ENCODE measurements at places on chromosomes 1 and 21.
A peak's percentile ranks its signal among the peaks of the same experiment; 100 is the strongest.

- no peak for DNase-seq
These were observed 468 bp upstream of the MX1 start for GRCh38 chr21:41425588-41425953.

- no peak for DNase-seq
These were observed 94.0 kb downstream of the CLIC6 start for GRCh38 chr21:34762786-34763185.

GRCh38 chr1:13699510-13699909 is 478 bp upstream of the PRDM2 start:
- DNase-seq: no peak

DNA sequence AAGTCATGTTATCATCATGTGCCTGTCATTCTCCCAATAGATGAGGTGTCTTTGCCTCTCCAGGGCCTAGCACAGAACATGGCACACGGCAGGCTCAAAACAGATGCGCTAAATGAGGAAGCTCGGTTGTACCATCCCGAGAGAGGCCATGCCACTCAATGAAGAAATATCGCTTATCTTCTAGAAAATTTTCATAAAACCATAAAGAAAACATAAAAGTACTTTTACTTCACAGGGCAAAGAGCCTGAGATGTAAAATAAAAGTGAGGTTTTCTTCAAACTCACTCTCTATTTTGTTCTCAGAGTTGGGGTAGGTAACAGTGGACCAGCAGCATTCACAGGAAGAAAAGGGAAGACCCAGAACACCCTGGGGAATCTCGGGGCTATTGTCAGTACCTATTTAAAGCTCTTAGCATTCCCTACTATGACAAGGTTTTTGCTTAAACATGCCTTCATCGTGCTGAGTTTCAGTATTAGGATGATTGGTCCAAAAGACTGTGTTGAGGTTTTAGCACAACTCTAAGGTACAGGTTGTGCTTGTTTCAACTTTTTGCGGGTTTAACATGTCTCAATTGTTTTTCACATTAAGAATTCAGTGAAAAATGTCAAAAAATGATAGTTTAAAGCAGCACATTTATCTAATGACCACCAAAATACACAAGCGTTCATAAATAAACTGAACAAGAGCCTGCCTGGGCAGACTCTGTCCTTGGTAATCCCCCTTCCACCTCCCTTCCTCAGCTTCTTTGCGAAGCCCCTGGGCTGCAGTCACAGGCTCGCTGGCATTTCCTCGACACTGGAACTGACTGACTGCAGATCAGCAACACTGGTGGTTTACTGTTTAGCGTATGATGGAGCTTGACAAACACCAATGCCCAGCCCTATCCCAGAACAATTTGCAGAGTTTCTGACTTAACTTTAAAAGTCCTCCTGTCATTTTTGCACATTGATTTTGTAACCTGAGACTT is 55.6 kb downstream of the COQ8A start:
- no peak for DNase-seq

- DNase-seq: no peak
These were observed 43.8 kb downstream of the FGGY start for GRCh38 chr1:59340411-59341307.

GRCh38 chr1:3410142-3410925 is 44.1 kb upstream of the ARHGEF16 start:
- peak; percentile 56 for DNase-seq

- DNase-seq: peak; percentile 80
These were observed 563.9 kb upstream of the NR5A2 start for GRCh38 chr1:199463521-199464127.

DNA sequence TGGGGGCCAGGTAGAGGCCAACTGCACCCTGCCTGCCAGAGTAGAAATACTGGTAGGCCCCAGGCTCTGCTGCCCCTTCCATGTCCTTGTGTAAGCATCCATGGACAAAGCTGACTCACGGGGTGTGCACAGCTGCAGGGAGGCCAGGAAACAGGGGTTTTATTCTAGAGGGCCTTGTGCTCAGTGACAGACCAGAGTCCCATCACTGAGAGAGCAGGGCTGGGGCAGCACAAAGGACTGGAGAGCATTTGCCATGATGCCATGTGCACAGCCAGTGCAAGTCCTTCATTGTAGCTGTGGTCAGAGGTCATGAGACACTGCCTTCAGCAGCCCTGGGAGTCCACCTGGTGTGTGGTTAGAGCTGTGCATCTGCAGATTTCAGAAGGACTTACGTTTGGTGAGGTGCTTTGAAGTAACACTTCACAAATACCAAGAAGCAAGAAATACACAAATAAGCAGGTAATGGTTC is 8.1 kb downstream of the ARF1 start:
- peak; percentile 34 for DNase-seq

DNA sequence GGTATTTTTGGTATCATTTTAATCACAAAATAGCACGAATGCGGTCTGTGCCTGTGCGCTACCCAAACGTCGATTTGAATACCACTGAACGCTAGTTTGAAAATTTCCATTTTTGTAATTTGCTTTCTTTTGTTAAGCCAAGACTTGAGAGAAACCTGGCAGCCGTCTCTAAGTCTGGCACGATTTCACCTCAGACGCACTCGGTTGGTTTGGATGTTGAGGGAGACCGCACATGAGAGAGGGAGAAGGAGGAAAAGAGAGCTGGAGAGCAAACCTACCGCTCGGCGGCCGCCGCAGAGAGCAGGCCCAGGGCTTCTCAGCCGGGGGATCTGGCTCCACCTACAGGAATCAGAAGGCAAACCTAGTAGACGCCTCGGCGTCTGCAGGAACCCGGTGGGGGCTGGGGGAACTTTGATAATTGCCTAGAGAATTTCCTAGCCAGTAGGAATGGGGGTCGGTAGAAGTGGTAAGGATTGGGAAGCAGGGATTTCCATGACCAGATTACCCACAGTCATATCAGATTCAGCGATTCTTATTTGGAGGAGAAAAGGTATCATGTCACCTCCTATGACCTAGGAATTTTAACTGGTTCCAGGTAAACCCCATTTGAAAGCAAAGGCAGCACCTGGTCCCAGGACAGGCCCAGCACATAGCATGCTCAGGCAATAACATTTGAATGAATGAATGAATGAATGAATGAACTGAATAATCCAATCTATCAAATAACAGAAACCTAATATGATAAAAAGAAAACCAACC is 83.2 kb downstream of the TM2D1 start:
- DNase-seq: peak; percentile 39

- no peak for DNase-seq
These were observed 20.6 kb upstream of the RNU1-4 start for GRCh38 chr1:16719571-16720350.

DNA sequence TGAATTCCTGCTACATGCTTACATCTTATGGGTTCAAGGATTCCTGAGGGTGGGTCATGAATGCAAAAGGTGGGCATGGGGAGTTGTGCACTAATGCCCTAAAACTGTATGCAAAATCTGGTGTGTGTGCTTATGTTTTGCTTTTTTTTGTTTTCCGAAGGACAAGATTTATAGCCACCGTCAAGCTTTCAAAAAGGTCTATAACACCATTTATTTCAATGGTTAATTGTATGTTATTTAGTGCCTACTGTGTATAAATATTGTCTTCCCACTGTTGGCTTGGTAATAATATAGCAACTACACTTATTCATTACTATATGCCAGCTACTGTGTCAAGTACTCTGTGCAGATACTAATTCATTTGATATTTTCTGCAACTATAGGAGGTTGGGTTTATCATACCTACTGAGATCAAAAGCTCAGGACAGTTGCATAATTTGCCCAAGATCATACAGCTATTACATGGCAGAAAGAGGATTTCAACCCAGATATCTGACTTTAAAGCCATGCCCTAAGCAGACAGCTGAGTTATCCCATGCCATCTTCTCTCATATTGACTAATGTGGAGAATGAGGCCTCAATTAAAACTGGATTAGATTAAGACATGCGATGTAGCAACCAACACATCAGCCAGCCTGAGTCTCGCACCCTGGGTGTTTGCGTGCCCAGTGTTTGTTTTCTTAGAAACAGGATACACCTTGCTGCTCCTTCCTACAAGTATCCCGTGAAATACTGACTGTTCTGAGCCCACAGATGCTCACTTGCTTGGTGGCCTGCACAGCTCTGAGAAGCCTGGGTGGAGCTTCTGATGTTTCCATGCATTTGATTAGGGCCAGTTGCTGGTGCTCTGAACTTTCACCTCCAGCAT is 34.6 kb downstream of the GADD45A start:
- no peak for DNase-seq

- no peak for DNase-seq
These were observed 3.1 kb downstream of the NFASC start for GRCh38 chr1:204873714-204874113.

DNA sequence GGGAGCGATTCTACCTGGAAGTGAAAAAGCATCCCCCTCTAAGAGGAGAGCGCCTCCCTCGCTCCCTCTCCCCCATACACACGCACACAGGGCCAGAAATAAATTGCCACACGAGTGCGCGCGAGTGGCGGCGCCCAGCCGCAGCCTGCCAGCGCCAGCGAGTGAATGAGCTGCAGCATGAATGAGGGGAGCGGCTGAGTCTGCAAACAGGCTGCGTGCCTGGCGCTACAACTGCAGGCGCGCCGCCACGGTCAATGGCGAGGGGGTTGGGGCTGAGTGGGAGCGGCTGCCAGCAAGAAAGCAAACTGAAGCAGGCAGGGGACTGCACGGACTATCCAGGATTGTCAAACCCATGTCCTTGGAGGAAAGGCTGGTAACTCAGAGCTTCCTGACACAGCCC is 2.2 kb downstream of the CAMK1G start:
- no peak for DNase-seq

DNA sequence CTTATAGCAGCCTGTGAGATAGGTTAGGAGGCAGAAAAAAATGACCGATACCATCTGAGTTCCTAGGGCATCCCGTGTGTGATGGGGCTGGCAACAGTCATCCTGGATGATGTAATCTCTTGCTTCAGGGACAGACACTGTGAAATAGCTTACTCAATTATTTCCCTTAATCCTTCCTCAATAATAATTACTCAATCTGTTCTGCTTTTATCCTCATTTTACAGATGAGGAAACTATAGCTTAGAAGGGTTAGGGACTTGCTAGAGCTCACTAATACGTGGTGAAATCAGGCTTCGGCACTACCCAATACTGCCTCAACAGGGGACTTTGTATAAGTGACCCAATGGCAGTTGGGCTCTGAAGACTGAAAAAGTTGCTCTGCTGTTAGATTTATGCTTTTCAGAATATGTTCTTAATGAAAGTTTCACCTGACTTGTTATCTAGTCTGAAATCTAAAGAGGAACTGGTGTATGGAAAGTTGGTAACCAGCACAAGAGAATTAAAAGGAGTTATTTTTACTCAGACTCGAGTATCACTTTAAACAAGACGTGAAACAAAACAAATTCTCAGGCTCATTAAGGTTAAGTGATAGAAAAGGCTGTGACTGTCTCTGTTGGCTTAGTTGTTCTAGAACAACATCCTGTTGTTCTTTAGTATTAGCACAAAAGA is 14.4 kb downstream of the CD55 start:
- DNase-seq: peak; percentile 95

- DNase-seq: peak; percentile 96
These were observed 43.9 kb downstream of the GRHL3 start for GRCh38 chr1:24362982-24363614.
